ENCODE measurements at places on chromosomes 7 and 10.

DNA sequence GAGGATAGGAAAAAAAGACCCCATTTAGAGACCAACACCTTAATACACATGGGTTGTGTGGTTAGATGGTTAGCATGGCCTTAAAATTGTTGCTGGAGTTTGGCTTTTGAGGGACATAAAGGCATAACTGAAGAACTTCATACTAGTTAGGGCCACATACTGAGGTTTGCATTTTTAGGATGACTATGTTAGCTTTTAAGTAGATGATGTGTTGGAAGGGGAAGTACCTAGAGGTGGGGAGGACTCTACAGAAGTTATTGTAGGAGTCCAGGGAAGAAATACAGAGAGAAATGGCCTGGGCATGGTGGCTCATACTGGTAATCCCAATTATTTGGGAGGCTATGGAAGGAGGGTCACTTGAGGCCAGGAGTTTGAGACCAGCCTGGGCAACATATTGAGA lies 40.5 kb downstream of the ENTPD1 start:
- DNase-seq: no peak

GRCh38 chr7:101140746-101141382 lies 13.4 kb upstream of the AP1S1 start:
- DNase-seq: no peak

GRCh38 chr10:33706191-33706590 lies 371.7 kb upstream of the NRP1 start:
- DNase-seq: peak; percentile 98

- peak; percentile 79 for DNase-seq
Measured at GRCh38 chr7:15853832-15854470, 167.5 kb upstream of the MEOX2 start.

GRCh38 chr7:134847851-134848588 lies 68.6 kb downstream of the CALD1 start:
- DNase-seq: no peak

DNA sequence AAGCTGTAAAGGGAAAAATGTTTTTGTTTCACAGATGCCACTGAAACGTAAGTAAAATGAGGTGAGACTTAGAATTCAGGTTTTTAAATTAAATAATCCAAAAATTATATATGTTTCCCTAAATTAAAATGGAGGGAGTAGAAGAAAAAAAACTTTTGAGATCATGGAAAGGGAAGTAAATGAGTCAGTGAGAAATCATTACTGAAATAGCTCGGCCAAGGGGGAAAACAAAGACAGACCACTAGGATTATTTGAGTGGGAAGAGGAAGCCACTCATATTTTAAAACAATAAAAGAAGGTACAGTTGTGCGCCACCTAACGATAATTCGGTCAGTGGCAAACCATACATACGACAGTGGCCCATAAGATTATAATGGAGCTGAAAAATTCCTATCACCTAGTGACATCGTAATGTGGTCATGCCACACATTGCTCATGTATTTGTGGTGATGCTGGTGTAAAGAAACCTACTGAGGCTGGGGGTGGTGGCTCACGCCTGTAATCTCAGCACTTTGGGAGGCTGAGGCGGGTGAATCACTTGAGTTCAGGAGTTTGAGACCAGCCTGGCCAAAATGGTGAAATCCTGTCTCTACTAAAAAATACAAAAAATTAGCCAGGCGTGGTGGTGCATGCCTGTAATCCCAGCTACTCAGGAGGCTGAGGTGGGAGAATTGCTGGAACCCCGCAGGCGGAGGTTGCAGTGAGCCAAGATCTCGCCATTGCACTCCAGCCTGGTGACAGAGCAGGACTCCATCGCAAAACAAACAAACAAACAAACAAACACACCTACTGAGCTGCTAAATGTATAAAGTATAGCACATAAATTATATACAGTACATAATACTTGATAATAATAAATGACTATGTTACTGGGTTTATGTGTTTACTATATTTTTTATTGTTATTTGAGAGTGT lies 64.7 kb downstream of the MKX start:
- no peak for DNase-seq

DNA sequence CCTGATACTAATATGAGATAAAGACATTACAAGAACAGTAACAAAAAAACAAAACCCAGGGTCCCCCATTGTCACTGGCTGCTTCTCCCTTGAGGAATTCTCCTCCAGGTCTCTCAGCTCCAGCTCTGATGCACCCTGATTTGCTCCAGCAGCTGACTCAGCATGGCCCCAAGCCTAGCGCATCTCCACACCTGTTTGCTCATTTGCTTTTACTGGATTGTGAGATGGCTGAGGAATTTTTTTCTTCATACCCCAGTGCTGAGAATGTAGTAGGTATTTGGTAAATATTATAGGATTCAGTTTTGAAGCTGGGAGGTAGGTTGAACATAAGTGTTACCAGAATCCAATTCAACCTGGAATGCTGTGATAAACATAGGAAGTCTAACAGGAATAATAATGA lies 171.9 kb downstream of the PKD1L1 start:
- DNase-seq: no peak

GRCh38 chr10:70117646-70118045 lies 15.0 kb downstream of the AIFM2 start:
- no peak for DNase-seq

DNA sequence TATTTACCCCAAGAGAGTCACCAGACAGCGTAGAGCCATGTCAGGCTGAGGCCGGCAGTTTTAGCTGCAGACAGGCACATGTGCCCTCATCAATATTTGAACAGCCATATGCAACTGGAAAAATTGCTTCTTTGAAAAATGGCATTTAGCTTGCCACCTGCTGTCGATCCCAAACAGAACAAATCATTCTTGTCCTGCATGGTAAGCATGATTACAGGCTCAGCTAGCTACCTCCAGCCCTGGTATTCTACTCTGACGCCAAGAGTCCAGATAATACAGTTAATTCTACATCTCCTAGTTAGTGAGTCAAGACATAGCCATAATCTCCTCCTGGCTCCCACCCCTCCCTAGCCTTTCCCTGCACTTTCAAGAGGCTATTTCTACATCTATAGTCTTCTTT lies 7.7 kb downstream of the CREB3L2 start:
- DNase-seq: no peak

DNA sequence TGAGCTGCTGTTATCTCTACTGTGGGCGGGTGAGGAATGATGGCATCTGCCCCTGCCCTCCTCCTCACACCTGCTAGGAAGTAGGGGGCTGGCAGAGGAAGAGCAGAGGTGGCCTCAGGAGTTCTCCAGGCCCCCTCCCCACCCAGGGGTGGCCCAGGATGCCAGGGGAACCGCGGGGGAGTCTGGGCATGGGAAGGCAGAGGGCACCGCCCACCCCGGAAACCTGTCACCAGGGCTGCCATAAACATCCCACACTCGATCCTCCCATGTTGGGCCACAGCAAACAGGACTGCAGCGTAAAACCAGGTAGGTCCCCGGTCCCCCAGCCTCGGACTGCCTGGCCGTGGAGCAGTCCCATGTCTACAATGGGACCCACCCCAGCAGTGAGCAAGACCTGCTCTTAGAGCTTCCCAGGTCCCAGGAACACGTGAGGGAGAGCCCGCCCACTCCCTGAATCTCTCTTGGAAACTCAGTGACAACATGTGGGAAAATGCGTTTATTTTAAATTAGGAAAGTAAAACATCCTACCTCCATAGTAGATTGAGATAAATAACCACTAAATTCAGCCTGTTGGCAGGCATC lies 23.4 kb downstream of the EBF3 start:
- no peak for DNase-seq

DNA sequence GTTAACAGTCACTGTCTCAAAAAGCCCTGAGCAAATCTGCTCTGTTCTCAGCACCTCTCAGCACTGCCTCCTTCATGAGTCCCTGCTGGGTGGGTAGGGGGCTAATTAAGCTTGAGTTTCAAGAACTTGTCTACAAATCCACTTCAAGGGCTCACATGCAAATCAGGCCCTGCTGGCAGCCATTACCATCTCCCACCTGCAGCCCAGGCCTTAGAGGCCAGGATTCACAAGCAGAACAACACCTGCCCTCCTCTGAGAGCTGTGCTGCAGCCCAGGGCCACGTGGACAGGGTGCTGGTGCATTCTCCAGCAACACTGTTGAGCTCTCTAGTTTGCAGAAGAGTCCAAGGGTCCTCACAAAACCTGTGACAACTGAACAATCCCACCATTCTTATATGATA lies 119.2 kb downstream of the DPP6 start:
- no peak for DNase-seq

- DNase-seq: no peak
Measured at GRCh38 chr10:17740668-17741067, 11.3 kb upstream of the TMEM236 start.

GRCh38 chr7:96665689-96666088 lies 44.0 kb downstream of the SEM1 start:
- no peak for DNase-seq

DNA sequence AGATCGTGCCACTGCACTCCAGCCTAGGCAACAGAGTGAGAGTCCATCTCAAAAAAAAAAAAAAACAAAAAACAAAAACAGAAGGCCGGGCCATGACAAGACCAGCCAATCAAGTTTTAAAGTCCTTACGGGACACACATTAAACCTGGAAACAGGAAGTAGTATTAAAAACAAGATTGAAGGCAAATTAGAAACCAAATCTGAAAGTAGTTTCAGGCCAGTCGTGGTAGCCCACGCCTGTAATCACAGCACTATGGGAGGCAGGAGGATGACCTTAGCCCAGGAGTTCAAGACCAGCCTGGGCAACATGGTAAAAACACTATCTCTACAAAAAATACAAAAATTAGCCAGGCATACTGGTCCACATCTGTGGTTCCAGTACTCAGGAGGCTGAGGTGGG lies 18.1 kb downstream of the PSAP start:
- no peak for DNase-seq

DNA sequence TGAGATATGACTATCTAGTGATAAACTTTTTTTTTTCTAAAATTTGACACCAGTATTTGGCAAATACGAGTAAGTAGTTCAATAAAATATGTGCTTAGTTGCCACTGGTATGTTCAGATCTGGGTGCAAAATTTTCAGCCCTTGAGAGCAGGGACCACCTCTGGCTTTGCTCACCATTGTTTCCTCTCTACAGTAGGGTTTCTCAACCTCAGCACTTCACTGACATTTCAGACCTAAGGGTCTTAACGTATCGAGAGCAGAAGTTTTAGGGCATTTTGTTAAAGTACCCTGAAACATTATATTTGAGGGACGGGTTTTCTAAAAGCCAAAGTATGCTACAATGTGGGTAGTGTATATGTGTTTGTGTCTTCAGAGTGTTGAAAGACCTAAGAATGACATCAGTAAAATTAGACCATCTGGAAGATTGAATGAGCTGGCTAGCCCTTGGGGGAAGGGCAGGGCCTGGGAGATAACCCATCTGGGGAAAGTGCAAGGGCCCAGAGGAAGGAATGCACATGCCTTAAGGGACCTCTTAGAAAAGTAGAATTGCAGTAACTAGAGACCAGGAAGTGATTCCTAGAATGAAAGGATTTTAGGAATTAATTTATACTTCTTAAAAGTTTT lies 11.8 kb downstream of the BZW2 start:
- peak; percentile 59 for DNase-seq

- DNase-seq: no peak
Measured at GRCh38 chr7:127303102-127303501, 50.4 kb upstream of the GRM8 start.

DNA sequence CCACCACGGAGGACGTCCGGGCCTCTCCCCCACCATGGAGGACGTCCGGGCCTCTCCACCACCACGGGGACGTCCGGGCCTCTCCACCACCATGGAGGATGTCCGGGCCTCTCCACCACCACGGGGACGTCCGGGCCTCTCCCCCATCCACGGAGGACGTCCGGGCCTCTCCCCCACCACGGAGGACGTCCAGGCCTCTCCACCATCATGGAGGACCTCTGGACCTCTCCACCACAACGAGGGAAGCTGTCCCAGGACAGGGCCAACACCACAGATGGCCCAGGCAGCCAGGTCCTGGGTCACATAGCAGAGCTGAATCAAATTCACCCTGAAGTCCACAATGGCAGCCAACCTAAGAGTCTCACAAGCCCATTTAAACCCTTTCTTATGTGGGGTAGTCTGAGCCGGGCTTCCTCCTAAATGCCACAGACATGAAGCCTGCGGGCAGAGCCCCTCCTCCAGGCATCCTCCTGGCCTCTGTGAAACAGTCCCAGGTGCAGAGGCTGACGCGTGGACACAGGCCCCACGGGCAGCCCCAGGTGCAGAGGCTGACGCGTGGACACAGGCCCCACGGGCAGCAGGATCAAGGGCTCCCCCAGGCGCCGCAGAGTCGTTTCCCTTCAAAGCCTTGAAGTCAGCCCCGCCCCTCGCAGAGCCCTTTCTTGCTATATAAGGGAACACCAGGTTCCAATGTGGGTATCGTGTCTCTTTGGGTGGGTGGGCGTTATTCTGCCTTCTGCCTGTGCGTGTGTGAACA lies 47.0 kb downstream of the FOXL3 start:
- DNase-seq: no peak

GRCh38 chr7:100600730-100601038 lies 1.5 kb upstream of the PCOLCE start:
- no peak for DNase-seq

DNA sequence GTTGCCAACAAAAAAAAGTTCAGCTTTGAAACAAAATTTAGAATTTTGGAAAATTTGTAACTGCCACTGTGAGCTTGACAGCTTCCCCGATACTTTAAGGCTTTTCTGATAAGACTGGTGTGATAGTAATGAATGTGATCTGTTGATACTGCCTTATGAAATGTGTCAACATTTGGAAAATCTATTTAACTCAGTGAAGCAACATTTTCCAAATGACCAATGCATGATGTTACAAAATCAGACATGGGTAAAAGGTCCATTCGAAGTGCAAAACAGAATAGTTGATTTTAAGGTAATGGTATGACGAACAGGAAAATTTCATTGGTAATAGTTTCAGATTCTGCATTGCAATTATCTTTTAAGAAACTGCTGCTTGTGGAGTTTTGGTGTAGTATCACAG lies 175.4 kb downstream of the SEM1 start:
- DNase-seq: no peak

GRCh38 chr7:30164567-30164966 lies 29.8 kb downstream of the MTURN start:
- DNase-seq: no peak

DNA sequence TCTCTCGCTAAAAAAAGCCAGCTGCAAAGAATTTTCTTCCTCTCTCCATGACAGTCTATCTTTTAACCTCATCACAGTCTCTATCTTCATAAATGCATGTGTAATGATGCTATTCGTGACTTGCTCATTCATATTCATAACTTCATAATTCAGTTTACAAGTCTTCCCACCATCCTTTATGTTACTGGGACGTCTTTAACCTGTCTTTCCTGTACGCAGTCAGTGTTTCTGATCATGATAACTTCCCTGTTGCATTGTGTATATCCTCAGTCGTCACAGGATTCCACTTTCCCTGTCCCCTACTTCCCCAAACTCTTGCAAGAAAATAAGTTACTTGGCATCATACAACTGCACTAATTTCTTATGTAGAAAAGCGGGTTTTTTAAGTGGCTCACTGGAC lies 165.6 kb upstream of the ASAH2 start:
- DNase-seq: no peak
